Stimulated activated CD4-positive, alpha-beta T cell treated with anti-CD3 and anti-CD28 coated beads, Interleukin-15, amount 100 ng/mL, for 1 hour (primary cell): ENCODE measurements at places on chromosomes 7 and 10.

DNA sequence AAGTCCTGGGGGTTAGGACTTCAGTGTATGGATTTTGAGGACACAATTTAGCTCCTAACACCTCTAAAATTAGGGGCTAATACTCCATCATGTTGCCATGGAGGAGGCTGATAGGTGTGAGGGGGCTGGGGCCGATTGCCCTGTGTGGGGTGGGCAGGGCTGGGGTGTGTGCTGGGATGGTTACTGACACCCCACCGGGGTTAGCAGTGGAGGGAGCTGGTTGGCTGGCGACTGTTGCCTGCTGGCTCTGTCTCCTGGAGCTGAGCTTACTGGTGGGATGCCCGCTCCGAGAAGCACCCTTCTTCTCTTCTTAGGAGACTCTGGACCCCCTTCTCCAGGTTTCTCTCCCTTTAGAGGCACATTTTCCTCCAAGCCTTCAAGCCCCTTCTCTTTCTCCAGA, 22.2 kb upstream of the SH2D4B start:
- no peak for DNase-seq

DNA sequence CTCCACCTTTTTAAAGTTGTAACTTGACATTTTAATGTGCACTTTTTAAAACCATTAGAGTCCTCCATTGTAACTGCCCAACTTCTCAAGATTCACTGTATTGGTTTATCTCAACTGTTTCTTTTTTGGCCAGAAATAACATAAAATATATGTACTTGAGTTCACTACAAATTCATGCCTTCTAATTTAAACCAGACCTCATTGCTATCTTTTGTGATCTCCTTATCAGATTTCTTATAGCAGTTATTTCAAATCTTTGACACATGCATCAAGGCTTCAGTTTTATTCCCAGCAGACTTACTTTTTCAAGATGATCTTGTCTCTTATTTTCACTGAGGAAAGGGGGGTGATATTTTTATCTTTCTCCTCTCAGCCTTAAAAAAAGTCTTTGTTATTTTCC, 154.3 kb downstream of the PHF14 start:
- DNase-seq, result no peak

- DNase-seq, result no peak
Observed at GRCh38 chr10:62760401-62760800, 44.1 kb upstream of the ADO start.

DNA sequence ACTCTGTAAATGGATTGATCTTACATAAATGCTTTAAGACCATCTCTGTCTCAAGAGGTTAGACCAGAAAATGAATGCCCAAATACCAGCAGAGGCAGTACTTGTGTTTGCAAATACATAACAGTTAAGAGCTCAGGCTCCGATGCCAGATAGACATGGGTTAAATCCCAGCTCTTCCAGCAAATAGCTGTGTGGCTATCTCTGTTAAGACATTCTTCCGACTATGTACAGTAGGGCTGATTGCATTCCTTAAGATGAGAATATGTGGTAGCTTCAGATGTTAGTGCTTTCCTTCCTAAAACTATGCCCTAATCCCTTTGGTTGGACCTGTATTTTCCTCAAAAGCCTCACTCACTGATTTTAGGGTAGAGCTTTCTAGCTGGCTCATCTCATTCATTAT, 2.2 kb downstream of the IDE start:
- no peak for DNase-seq

GRCh38 chr7:69736126-69736810, 138.0 kb downstream of the AUTS2 start:
- no peak for DNase-seq

GRCh38 chr7:126524967-126525366, 727.8 kb downstream of the GRM8 start:
- no peak for DNase-seq

DNA sequence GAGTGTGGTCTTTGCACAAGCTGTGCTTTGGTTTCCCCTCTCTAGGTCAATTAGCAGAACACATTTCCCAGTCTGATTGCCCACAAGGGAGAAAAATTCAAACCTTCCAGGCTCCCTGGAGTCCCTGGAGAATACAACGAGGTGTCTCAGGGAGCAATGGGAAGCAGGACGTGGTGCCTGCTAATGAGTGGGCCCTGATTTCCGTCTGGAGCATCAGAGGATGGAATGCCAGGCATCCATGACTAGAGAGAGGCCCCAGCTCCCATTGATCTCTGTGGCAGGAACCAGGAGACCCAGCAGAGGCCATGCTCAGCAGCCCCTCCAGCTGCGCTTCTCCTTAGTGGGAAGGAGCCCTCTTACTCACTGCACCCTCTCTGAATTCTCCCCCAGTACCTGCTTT, 33.2 kb upstream of the TLX1 start:
- no peak for DNase-seq
